Brain pericyte (primary cell): ENCODE measurements at places on chromosomes 6 and 20.

GRCh38 chr6:24051942-24052589 lies 73.9 kb upstream of the NRSN1 start:
- no peak for DNase-seq

DNA sequence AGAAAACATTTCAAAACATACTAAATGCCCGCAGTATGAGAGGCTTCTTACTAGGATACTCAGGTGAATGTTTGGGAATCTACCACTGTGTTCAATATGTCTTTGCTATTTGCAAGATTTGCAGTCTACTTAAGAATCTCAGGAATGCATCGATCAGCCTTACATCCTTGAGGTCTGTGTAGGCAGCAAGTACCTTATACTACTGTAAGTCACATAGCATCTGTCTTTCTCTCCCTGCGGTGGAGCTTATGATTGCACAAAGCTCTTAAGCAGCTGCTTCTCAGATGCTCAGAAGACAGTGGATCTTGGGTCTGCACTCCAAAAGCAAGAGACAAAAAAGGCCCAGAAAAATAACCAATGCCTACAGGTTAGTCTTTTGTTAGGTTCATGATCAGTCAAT lies 21.4 kb downstream of the PCSK2 start:
- DNase-seq = no peak

- DNase-seq = no peak
Measured at GRCh38 chr20:50111120-50111828, 1.7 kb downstream of the UBE2V1 start.

DNA sequence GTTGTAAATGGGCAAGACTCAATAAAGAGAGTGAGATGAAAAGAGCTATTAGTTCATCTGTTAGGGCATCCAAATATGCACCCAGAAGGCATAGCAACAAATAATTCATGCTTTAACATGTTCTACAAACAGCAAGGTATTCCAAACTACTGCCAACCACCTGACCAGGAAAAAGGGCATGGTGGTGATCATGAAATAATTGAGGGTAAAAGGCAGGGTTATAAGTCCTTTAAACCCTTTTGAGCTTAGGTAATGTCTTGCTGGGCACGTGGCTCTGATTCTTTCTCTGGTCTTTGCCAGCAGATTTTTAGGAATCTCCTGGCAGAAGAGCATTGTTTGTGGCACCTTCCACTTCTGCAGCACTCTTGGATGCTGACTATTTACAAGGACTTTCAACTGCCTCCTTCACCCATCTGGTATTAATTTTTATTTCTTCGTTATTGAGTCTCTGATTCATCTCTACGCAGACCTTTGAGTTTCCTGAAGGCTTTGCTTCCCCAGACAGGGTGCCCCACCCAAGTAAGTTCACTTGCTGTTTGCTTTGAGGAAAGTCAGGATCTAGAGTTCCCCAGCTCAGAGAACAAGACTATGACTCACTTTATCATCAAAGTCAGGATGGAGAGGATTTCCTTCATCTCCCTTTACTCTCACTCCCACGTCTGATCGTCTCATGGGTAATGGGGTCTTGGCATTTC lies 83.4 kb upstream of the NEDD9 start:
- peak; percentile 39 for DNase-seq

GRCh38 chr6:108921547-108922361 lies 73.5 kb downstream of the ARMC2 start:
- DNase-seq = no peak

DNA sequence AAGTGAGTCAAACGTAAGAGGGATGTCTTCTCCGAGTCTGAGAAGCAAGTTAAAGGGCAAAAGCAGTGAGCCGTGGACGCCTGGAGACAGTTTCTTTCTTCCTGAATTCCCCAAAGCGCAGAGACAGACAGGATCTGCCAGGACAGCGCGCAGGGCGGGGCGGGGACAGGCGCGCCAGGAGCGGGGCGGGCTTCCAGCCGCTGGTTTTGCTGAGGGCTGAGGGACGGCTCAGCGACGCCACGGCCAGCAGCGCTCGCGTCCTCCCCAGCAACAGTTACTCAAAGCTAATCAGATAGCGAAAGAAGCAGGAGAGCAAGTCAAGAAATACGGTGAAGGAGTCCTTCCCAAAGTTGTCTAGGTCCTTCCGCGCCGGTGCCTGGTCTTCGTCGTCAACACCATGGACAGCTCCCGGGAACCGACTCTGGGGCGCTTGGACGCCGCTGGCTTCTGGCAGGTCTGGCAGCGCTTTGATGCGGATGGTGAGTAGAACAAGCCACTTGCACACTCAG lies at the start of gene SCGN:
SCGN (plus strand) TSS at position 209 of the 509 bp plus-strand sequence; CDS start at position 398, 189 bp downstream.
- peak; percentile 1 for DNase-seq

- no peak for DNase-seq
Measured at GRCh38 chr20:60138256-60139220, 180.3 kb downstream of the CDH26 start.

GRCh38 chr20:35774391-35774790 lies 2.6 kb downstream of the PHF20 start:
- no peak for DNase-seq

DNA sequence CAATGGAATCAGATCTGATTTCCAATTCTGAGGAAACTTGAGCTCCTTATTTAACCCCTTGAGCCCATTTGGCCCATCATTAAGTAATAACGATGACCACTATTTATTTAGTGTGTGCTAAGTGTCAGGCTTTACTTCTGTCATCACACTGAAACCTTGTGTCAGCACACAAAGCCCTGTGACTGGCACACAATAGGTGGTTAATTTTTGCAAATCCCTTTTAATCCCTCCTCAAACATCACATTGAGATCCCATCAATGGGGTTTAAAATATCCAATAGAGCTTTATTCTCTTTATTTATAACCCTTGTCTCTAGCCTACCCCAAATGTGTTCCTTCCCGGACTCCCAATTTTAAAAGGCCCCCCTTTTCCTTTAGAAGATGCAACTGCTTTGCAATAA lies 656.8 kb upstream of the CHD6 start:
- no peak for DNase-seq

- no peak for DNase-seq
Measured at GRCh38 chr20:12237772-12238171, 320.1 kb downstream of the BTBD3 start.
